ENCODE measurements at places on chromosomes 3 and 15.
A peak's percentile ranks its signal among the peaks of the same experiment; 100 is the strongest.

GRCh38 chr3:29514912-29515311 lies 234.0 kb downstream of the RBMS3 start:
- no peak for DNase-seq

DNA sequence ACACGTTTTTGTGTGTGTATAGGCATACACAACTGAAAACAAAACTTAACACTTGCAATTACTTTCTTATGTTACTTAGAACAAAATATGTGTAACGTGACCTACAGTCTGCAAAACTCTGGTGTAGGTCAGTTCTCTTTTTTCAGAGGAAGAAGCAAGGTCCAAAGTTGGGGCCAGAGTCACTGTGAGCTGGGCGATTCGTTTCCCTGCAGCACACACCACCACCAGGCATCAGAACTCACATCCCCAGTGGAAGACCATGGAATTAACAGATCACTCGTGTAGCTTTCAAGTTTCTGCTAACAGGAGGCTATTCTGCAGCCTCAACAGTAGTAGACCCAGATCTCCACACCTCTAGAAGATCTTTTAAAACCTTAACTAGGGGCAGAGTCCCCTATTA lies 25.8 kb downstream of the ANP32A start:
- no peak for DNase-seq

- peak; percentile 11 for DNase-seq
Measured at GRCh38 chr3:15241341-15241740, 35.3 kb downstream of the CAPN7 start.

DNA sequence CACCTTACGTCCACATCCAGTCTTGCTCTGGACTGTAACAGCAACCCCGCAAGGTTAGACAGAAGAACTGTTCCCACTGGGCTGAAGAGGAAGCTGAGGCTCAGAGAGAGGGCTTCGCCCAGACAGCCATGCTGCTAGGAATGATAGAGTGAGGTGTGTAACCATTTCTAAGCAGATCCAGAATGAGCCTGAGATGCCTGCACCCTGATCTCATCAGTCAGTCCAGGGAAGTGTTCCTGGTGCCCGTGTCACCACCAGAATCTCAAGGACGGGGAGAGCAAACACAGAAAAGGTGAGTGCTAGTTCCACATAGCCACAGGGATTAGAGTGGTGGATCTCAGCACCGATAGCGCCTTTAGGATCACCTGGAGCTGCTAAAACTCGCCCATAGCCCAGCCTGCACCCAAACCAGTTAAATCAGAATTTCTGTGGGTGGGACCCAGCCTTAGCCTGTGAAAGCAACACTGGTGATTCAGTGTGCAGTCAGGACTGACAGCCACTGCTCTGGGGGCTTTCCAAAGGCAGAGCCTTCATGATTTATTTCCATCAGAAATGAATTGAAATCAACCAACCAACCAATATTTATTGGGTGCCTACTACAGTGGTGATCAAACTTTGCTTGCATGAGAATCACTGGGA lies 12.3 kb downstream of the ISLR start:
- DNase-seq, result no peak

- DNase-seq, result no peak
Measured at GRCh38 chr15:92625251-92625980, 30.2 kb downstream of the FAM174B start.

All from activated CD8-positive, alpha-beta memory T cell treated with anti-CD3 and anti-CD28 coated beads for 1 hour (primary cell).